GM12892 (cell line): ENCODE measurements at places on chromosomes 12 and 14.

DNA sequence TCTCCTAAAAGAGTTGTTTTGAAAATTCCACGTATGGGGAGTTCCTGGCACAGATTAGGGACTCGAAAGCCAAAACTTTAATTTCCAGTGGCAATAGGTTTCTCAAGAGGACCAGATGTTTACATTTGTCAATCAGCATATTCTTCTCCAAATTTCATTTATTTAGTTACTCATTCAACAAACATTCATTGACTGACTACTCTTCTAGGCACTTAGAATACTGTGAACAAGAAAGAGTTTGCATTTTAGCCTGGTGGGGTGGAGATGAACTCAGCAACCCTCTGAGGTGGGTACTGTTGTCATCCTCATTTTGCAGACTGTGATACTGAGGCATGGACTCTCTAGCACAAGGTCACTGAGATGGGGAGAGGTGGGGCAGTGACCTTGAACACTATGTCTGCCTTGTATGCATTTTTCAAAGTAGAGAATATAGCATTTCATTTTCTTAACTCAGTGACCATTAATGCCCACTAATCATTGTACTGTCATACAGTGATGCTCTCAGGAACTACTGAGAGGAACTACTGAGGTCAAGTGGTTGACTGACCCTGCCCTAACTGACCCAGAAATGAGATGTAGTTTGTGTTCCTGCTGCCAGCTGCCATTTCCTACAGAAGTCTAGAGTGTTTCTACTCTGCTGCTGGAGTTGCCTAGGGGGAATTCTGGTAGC is 2.2 kb downstream of the L3HYPDH start:
- DNase-seq, result no peak

DNA sequence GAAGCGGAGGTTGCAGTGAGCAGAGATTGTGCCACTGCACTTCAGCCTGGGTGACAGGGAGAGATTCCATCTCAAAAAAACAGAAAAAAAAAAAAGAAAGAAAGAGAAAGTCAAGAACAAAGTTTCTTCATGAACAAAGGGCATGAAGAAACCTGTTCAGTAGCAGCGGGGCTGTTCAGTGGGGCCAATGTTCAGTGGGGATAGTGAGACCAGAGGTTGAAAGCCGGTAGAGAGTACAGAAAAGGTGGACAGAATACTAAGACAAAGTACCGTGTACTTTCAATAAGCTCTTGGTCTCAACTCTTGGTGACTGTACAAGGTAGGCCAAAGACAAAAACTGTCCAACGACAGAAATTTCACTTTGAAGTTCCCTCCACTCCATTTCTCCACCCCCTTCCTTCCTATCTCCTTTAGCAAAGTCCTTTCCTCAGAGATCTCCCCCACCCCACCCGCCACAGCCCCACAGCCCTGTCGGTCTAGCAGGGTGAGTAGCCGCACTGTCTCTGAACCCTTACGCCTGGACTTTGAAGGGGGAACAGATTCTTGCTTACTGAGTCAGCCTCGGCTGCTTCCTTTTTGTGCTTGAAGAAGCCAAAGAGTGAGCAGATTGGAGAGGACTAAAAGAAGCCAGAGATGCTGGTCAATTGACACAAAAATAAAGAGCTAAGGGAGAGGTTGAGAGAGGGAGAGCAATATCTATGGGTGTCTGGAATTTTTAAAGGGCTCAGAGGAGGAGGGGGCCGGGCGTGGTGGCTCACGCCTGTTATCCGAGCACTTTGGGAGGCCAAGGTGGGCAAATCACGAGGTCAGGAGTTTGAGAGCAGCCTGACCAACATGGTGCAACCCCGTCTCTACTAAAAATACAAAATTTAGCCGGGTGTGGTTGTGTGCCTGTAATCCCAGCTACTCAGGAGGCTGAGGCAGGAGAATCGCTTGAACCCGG is 44.2 kb upstream of the FOS start:
- DNase-seq, result no peak

DNA sequence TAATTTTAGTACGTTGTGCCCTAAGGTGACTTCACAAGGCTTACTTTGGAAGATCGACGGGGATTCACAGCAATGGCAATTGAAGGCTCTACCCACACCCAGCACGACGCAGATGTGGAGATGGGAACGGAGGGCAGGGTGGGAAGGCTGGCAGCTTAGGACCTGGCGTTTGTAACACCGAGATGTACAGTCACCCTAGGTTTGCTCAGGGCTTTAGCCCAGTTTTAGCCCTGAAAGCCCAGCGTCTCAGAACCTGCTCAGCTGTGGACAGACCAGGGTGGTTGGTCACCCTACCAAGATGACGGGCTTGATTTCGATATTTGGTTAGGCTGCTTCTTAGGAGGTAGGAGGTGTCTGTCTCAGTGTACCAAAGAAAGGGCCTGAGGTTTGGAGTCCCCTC is 100.5 kb upstream of the MED13L start:
- no peak for DNase-seq

GRCh38 chr12:117140397-117141096 is 41.3 kb upstream of the TESC start:
- DNase-seq, result no peak

- no peak for DNase-seq
Measured at GRCh38 chr12:70240673-70241072, 2.6 kb upstream of the CNOT2 start.

DNA sequence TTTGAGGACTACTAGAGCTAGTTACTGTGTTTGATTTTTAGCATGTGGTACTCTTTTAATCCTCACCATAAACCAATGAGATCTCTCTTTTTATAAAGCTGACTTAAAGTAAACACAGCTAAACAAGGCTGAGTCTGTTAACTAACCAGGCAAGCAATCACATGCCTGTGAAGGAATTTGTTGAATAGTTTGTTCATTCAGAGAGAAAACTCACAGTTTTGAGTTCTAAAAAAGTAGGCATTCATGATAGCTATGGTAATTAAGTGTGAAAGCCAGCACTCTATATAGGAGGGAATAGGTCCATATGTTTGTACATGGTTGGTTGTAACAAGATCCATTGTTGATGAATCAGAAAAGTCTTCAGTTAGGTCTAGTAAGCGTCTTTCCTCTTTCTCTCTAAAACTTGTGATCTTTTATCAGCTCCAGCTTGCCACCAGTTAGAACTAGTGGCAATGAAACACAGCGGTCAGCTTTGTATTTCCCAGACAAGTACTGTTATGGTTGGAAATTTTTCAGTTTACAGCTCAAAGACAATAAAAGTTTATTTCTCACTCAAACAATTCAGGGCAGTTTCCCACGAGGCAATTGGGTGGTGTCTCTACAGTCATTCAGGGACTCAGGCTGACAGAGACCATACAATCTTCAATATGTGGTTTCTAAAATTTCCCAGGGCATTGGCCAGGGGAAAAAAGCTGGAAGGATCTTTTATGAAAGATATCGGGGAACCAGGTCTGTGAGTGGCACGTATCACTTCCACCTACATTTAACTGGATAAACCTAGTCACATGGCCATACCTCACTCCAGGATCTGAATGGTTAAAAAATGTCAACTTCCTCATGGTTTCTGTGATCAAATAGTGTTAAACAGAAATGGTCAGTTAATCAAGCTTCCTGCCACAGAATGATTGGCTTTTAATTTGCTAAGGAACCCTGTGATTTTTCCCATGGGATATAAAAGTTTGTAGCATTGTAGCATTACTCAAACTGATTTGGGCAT is 203.1 kb downstream of the KIF21A start:
- DNase-seq, result no peak

GRCh38 chr14:56660677-56661389 is 81.2 kb downstream of the TMEM260 start:
- DNase-seq, result no peak

GRCh38 chr12:9123781-9124382 is 8.2 kb upstream of the A2M start:
- DNase-seq, result no peak

DNA sequence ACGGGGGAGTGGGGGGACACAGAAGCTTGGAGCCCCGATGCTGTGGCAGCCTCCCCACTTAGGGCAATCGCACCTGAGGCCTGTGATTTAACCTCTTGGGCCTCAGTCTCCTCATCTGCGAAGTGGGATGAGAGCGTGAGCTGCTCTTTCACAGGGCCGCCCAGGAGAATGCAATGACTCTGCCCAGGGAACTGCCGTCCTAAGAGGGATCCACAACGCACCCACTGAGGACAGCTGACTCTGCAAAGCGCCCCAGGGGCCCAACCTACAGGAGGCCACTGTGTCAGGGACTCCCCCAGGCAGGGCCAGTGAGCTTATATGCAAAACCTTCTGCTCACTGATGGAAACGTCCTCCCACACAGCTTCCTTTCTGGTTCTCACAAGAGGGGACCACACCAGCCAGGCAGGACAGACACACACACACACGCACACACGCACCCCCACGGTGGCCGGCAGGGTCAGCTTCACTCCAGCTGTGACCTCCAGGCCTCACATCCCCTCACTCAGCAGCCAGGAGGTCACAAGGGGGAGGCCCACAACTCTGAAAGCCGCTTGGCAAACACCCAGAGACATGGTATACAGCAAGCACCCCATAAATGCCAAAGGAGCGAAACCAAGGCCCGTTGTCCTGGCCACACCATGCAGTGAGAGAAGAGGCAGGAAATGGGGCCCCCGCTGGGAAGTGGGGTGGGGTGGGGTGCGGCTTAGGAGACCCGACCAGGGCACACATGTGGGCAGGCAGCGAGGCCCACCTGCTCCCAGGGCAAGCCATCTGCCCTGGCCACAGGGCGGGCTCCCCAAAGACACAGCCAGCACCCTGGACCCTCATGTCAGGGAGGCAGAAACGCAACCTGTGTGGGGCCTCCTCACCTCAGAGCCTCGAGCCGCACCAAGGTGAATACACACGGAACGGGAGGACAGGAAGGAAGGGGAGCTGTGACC is 73.3 kb downstream of the NCOR2 start:
- peak; percentile 97 for DNase-seq

DNA sequence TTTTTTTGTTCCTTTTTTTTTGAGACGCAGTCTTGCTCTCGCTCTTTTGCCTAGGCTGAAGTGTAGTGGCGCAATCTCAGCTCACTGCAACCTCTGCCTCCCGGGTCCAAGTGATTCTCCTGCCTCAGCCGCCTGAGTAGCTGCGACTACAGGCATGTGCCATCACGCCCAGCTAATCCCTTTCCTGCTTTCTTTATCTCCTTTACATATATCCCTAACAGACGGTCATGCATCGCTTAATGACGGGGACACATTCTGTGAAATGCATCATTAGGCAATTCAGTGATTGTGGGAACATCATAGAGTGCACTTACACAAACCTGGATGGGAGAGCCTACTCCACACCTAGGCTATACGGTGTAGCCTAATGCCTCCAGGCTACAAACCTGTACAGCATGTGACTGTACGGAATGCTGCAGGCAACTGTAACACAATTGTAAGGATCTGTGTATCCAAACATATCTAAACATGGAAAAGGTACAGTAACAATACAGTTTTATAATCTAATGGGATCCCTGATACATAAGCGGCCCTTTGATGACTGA is 32.8 kb downstream of the NOS1 start:
- no peak for DNase-seq

- DNase-seq, result no peak
Measured at GRCh38 chr12:89189448-89189847, 162.9 kb downstream of the DUSP6 start.

- DNase-seq, result no peak
Measured at GRCh38 chr14:24263848-24264247, 871 bp upstream of the TGM1 start.

GRCh38 chr12:70353780-70354660 is 12.1 kb upstream of the KCNMB4 start:
- DNase-seq, result no peak

- no peak for DNase-seq
Measured at GRCh38 chr12:52813885-52814709, at the start of gene KRT4. KRT4 (minus strand) TSS chr12:52814116; CDS start chr12:52814058, 58 bp downstream.
